ENCODE measurements at places on chromosomes 5 and 9.

- no peak for DNase-seq
Measured at GRCh38 chr9:95598236-95598635, 81.5 kb upstream of the PTCH1 start.

DNA sequence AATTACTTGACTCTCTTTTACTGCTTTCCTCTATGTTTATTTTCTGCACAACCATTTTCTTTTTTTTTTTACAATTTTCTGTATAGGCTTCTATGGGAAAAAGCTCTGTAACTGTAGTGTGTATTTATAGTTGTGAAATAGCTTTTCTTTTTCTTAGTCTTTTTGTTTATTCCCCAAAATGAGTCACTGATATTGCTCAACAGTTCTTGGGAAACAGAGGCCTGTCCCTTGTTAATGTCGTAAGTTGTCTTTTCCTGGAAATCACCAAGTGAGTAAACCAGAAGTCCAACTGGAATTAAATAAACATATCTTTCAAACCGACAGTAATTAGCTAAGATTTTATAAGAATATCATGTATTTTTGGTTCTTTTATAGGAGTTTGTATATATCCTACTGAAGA is 325.1 kb upstream of the PRR16 start:
- DNase-seq = no peak

DNA sequence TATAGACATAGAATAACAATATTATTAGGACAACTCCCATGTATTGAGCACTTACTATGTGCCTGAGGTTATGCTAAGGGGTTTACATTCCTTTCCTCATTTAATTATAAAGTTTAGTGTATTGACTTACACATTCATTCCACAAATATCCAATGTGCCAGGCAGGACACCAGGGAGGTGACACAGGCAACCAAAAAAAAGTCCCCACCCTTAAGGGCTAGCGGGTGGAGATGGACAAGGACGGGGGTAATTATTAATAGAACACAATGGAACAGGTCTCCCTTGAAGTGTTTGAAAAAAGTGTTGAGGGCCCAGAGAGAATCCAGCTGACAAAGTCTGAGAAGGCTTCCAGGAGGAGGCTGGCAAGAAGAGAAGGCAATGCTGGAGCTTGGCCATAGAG is 5.7 kb downstream of the TBC1D2 start:
- no peak for DNase-seq

DNA sequence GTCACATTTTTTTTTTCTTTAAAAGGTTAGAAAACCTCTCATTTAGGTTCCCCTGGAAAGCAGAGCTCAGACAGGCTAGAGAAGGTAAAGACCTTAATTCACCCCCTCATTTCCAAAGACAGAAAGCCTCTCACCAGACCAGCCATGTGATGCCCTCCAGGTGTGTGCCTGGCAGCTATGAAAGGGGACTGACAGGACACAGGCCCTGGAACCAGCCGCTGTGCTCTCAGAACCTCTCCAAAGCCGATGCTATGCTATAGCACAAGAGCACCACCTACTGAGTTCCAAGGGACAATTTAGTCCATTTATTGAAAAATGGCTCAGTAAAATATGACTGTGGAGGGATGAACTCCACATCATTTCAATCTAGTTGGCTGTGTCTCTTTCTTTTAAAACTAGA is 48.8 kb downstream of the FANCC start:
- DNase-seq = peak; percentile 72

- no peak for DNase-seq
Measured at GRCh38 chr5:148725675-148726074, 71.3 kb upstream of the HTR4 start.

DNA sequence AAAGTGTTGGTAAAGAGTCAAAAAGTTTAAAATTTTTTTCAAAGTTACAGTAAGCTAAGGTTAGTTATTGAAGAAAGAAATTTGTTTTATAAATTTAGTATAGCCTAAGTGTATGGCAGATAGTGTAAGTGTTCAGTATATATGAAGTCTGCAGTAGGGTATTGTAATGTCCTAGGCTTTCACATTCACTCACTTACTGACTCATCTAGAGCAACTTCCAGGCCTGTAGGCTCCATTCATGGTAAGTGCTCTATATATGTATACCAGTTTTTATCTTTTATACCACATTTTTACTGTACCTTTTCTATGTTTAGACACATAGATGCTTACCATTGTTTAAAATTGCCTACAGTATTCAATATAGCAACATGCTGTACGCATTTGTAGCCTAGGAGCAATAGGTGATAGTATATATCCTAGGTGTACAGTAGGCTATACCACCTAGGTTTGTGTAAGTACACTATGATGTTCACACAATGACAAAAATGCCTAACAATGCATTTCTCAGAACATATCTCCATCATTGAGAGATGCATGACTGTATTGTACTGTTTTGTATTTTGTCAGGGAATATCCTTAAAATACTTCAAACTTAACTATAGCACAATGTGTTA is 38.5 kb downstream of the CYSTM1 start:
- no peak for DNase-seq

- peak; percentile 33 for DNase-seq
Measured at GRCh38 chr5:141992349-141992963, 20.4 kb downstream of the GNPDA1 start.

DNA sequence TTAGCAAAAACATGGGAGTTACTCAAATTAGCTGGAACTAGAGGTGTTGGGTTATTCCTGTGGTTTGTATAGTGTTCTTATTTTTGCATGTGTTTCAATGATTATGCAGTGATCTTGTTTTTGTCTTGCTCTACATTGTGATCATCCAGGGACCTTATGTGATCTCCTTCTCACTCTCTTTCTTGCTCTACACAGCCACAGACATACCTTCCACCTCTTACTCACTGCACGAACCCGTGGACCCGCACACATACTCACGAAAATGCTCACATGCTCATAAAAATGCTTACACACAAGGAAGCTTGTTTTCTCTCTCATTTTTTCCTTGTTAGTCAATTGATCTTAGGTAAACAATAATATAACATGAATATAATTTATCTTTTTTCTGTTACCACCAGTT is 187.1 kb downstream of the KDM4C start:
- DNase-seq = no peak

- no peak for DNase-seq
Measured at GRCh38 chr5:170533383-170533782, 29.6 kb downstream of the KCNIP1 start.

DNA sequence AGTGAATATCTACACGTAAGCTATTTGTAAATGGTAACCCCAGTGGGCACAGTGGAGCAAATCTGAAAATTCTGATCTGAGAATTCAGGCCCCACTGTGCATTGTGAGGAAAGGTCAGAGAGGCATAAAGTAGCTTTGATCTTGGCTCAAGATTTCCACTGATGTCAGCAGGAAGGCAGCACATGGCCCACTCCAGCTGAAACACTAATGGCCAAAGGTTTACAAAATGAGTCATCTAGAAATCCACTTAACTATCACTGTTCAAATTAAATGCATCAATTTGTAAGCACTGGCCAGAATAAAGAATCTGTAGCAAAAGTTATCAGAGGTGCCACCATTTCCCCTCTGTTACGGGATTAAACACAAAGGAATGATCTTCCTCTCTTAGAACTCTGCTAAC is 191.6 kb downstream of the C9orf152 start:
- DNase-seq = no peak

GRCh38 chr9:2418619-2419018 is 203.0 kb upstream of the VLDLR start:
- peak; percentile 96 for DNase-seq

GRCh38 chr9:105639936-105640335 is 22.3 kb upstream of the TAL2 start:
- no peak for DNase-seq

DNA sequence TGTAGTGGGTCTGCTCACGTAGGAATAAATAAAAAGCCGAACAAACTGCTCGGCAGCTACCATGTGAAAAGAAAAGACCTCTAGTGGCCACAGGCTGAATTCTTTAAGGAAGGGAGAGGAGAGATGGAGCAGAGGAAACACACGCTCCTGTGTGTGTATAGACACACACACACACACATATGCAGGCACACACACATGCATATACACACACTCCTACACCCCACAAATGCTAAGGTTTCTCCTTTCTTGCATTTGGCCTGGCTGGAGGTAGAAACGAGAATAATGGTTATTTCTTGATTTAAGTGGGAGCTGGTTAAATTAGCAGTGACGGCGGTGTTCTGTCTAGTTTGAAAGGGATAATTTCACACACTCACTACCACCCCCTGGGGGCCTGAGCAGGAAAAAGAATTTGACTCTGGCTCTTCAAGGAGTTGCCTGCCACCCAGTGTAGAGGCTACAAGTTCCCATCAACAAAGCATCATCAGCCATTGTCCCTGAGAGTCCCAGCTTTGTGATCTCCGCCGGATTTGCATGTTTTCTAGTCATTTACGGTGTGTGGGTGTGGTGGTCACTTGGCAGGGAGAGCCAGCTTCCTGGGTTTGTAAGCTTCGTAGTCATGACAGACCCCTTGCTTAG is at the start of gene INSYN2B:
INSYN2B (minus strand) TSS at position 78 of the 636 bp plus-strand sequence. CDS start 96,597 bp downstream, outside the sequence.
- peak; percentile 66 for DNase-seq

GRCh38 chr9:87516222-87516925 is 18.7 kb downstream of the DAPK1 start:
- no peak for DNase-seq

- DNase-seq = no peak
Measured at GRCh38 chr5:78791501-78792100, 143.0 kb upstream of the LHFPL2 start.

DNA sequence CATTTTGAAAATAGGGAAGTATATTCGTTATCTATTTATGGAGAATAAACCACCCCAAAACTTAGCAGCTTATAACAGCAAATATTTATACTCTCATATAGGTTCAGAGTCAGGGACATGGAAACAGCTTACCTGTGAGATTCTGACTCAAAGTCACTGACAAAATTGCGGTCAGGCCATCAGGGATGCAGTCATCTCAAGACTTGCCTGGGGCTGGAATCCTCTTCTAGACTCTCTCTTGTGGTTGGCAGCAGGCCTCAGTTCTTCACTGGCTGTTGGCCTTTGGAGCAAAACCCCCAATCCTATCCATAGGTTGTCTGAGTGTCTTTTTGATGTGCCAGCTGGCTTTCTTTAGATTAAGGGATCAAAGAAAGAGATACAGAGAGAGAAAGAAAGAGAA is 275.6 kb downstream of the SEC61B start:
- no peak for DNase-seq

DNA sequence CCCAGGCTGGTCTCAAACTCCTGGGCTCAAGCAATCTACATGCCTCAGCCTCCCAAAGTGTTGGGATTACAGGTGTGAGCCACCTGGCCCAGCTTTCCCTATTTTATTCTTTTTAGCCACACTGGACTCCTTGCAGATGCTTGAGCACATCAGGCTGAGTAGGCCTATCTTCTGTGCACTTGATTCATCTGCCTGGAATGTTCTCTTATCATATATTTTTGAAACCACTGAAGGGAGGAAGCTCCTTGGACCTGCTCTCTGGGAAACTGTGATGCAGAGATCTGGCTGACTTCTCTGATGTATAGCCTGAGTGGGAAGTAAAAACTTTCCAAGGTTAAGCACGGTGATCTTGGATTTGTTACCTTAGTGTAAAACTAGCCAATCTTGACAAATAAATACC is 6.5 kb upstream of the MAT2B start:
- DNase-seq = no peak

DNA sequence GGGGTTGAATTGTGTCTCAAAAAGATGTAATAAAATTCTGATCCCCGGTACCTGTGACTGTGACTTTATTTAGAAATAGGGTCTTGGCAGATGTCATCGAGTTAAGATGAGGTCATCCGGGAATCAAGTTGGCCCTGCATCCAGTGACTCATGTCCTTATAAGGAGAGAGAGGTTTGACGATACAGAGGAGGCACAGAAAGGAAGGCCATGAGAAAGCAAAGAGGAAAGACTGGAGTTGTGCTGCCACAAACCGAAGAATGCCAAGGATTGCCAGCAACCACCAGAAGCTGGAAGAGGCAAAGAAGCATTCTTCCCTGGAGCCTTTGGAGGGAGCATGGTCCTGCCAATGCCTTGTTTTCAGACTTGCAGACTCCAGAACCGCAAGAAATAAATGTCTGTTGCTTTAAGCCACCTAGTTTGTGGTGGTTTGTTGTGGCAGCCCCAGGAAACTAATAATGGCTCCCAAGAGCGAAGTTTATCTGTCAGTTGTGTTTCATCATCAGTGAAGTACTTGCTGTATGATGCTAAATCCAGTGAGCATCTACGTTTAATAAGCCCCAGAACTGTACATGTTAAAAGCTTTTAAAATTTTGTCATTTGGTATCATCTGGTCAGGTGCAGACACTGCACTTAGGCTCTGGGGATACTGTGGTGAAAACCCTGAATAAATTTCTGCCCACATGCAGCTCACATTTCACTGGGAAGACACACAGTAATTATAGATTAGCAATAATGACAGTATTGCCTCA is 114.8 kb downstream of the TLE4 start:
- DNase-seq = no peak

DNA sequence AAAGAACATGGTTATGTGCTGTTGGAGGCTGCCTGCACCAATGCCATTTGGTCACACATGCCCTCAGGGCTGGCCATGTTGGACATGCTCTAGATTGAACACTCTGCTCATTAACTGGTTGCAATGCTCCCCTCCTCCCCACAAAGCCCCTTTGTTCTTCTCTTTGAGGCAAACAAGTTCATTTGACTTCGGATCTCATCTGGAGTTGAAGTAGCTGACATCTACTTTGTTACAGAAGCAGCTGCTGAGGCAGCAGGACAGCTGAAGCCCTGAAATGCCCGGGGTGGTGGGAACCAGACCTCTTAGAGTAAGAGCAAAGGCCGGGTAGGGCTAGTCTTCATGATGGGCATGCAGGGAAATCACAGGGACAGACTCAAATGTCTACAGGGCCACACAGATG is 123.5 kb downstream of the APBA1 start:
- no peak for DNase-seq

DNA sequence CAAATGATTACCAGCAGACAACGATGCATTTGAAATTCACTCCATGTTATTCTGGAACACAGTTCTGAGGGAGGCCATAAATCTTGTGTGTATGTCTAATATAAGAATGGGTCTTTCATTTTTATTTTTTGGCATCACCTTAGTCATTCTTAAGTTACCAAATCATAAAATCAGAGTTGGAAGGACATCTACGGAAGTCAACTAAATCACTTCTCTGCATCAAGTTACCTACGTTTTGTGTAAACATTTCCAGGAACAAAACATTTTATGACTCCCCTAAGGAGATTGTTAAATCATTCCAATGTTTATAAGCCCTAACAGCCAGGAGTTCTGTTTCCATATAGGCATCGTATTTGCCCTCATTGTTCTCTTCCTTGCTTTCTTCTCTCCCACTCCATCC is 378.2 kb downstream of the FAM170A start:
- no peak for DNase-seq

DNA sequence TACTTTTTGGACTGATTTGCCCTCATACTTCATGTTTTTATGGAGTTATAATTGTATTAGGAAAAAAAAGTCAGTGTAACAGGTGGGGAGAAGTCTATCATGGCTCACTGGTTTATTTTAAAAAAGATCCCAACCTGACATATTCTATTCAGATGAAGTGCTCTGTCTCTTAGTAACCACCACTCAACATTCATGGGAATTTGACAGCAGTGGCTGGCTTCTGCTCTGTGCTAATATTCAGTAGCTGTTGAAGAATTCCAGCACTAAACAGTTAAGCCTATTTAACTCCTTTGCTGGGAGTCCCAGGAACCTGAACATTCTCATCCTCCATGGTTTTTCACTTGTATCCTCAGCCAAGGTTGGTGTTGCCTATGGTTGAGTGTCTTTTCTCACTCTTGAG is 23.1 kb downstream of the CMYA5 start:
- DNase-seq = no peak

Measured in COR-L47 (cell line).